Naive thymus-derived CD4-positive, alpha-beta T cell (primary cell): ENCODE measurements at places on chromosomes 2 and 18. TPM values are rescaled to one million over a fixed set of nuclear protein-coding genes. Genes with fewer than 3 reads are reported as not detected.

Gene CNDP1
- 0.19 TPM in 1 of 2 replicates, not detected in the other for total RNA-seq

Gene ASPRV1
- 2.3 TPM for total RNA-seq

Gene SCYGR4
- not detected for total RNA-seq

Gene MAP3K19
- total RNA-seq: not detected

Gene LAMA3
- not detected for total RNA-seq

Gene RUFY4
- 6.6 and 6.8 TPM in 2 replicates for total RNA-seq

Gene PKDCC
- not detected for total RNA-seq

Gene TMEM169
- 5.0 TPM for total RNA-seq

Gene ANKAR
- 17.3 TPM for total RNA-seq

Gene GCG
- not detected for total RNA-seq

- DNase-seq: no peak
These were observed 66.0 kb downstream of the KCTD18 start for GRCh38 chr2:200443916-200444315.

DNA sequence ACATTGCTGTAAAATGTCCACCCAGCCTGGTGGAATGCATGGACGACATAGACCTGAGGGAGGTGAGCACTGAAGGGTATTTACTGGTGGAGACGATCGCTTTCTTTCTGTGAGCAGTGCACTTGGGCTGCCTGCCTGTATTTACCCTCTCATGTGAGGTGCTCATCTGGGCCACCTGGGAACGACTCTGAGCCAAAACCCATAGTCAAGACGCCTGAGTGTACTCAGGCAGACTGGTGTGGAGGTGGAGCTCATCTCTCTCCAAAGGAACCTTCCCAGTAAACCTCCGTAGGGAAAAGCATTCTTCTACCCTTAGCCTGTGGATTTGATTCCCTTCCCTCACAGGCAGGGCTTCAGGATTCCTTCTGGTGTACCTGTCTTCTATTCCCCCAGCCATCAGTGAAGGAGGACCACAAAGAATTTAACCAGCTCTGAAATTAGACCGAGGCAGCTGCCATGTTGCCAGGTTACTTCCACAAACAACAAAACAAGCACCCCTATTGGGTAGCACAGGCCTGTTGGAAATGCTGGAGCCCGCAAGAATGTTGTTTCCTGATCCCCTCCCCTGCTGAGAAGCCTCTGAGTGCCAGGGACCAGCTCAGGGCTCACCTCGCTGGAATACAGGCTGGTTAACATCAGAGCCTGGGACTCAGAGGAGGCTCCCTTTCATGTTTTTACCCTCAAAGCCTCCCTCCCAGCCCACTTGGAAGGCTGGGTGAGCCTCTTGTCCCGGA lies 47.5 kb upstream of the TXNDC2 start:
- no peak for DNase-seq

DNA sequence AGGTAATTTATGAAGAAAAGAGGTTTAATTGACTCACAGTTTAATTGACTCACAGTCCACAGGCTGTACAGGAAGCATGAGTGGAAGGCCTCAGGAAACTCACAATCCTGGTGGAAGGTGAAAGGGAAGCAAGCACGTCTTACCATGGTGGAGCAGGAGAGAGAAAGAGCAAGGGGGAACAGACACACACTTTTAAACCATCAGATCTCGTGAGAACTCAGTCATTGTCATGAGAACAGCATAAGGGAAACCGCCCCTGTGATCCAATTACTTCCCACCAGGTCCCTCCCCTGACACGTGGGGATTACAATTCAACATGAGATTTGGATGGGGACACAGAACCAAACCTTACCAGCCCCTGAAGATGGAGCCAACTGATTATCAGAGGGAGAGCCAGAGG lies 11.2 kb upstream of the PUM2 start:
- DNase-seq: no peak

DNA sequence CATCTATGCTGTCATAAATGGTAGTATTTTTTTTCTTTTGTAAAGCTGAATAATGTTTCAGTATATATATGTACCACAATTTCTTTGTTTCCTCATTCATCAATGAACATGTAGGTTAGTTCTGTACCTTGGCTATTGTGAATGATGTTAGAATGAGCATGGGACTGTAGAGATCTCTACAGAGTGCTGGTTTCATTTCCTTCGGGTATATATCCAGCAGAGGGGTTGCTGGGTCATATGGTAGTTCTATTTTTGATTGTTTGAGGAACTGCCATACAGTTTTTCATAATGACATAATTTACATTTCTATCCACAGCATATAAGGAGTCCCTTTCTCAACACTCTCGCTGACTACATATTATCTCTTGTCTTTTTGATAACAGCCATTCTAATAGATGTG lies 243.5 kb downstream of the CDH7 start:
- no peak for DNase-seq

DNA sequence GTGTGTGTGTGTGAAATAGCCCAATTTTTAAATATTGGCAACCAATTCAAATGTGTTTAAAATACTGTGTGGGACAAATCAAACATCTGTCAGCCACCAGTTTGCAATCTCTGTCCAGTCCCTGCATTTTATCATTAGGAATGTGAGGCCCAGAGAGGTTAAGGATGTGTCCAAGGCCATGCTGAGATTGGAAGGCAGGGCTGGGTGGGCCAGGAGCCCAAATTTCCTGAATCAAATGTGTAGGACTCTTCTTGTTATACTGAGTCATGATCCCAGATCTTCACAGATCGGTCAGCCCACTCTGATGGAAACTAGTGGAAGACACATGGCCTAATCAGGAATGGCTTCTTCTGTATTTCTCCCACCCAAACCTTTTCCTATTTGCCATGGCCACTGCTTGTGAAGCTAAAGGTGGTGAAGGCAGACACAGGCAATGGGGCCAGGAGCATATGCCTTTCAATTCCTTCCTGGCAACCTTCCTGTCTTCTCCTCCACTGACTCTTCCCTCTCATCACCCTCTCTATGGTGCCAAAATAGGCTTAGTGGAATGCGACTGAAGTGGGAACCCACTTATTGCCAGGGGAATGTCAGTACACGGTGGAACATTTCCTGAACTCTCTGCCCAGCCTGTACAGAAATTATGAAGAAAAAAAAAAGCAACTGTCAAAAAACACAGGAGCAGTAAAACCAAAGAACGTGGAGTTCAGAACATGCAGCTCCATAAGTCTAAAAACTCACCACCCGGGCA lies 35.5 kb downstream of the ZEB2 start:
- DNase-seq: no peak

DNA sequence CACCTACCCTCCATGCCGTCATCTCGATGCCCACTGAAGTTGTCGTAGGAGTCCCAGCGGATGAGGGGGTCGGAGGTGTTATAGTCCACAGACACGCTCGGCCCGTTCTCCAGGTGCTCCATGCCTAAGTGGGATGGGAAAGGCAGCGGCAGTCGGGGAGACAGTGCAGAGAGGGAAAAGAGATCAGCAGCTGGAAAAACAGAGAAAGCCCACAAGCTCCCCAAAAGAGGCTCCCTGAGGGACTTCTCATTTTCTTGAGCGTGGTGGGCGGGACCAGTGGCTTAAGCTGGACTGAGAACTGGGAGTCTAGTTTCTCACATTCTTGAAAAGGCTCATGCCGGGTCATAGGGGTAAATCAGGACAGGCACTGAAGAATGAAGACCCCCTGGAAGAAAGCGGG lies 121.9 kb downstream of the TNS1 start:
- DNase-seq: no peak

GRCh38 chr2:167787021-167787420 lies 460.4 kb downstream of the STK39 start:
- DNase-seq: no peak

DNA sequence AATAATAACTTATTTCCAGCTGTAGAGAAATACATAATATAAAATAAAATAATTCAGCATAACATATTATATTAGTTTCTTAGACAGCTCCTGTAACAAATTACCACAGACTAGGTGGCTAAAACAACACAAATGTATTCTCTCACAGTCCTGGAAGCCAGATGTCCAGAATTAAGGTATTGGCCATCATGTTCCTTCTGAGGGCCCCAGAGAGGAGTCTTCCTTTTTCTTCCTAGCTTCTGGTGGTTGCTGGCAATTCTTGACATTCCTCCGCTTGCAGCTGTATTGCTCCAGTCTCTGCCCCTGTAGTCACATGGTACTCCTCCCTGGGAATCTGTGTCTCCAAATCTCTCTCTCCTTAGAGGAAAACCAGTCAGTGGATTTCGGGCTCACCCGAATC lies 146.8 kb downstream of the RBM43 start:
- no peak for DNase-seq

- DNase-seq: no peak
These were observed 547.7 kb upstream of the ZEB2 start for GRCh38 chr2:145067549-145068030.

GRCh38 chr18:59718108-59718463 lies 20.9 kb upstream of the CCBE1 start:
- DNase-seq: no peak

DNA sequence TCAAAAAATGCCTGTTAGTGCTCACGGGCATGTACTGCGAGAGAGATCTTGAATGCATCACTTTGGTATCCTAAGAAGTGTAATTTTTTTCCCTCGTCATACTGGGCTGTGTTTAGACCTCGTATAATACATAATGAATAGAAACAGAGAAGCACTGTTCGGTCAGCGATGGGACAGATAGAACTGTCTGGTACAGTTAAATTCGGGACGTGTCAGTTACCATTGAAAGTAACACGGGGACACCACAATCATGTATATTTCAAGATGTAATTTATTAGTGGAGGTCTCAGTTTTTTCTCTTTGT lies 1.8 kb downstream of the PKP4 start:
- DNase-seq: no peak

DNA sequence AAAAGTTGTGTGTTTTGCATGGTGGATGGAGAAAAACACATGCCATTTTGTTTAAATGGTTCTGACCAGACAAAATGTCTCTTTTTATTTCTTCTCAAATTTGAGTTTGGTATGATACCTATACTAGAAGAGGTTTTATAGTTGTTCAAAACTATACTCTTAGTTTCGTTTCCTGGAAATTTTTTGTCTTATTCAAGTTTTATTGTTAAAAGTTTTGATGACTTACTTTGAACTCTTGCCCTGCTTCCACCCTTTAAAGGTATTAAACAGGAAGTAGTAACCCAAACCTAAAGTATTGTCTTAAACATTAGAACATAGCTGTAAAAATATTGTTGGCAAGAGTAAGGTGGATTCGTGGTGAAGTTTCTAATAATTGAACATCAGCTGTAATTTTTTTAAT lies 98.2 kb downstream of the BABAM2 start:
- no peak for DNase-seq

DNA sequence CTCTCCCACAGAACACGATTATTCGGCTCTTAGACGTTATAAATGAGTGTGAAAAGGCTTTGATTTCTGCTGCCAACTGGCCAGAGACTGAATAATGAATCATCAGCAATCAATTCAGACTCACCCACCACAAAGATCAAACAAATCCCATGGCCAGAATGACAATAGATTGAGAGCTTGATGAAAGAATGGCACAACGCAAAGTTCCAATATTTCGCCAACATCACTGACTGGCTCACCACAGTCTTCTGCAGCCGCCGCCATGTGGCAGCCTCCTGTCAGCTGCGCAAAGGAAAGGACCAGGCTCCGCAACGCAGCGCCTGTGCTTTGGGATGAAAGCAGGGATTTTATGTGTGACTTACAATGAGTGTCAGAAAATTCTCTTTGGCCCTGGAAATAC lies 104.4 kb upstream of the SOX11 start:
- DNase-seq: no peak

GRCh38 chr2:97654791-97655190 lies 8.9 kb downstream of the COX5B start:
- no peak for DNase-seq

GRCh38 chr18:58045242-58046092 lies 1.4 kb downstream of the NEDD4L start:
- DNase-seq: peak; percentile 34

DNA sequence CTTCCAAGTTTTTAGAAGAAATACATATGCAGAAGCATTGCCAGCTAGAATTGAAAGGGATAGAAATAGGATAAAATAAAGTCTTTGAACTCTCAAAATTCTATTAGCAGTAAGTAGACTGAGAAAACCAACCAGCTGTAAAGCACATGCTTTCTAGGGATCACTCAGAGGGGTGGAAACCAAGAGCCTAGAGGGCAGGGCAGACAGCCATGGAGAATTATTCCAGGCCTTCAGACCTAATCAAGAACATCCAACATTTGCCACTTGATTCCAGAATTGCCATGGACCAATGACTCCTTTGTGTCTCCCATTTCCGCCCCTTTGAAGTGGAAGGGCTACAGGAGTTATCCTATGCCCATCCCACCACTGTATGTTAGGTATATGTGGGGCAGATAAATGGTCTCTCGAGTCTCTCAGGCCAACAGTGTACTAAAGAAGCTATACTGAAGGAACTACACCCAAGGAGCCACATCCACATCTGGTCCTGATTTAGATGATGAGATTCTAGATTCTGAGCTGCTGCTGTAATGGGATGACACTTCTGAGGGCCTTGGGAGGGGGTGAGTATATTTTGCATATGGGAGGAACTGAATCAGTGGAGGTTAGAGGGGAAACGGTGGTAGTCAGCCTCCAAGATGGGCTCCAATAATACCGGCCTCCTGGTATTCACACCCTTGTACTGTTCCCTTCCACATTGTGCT lies 4.0 kb downstream of the FARSB start:
- DNase-seq: no peak

GRCh38 chr2:20016346-20016745 lies 3.9 kb upstream of the MATN3 start:
- DNase-seq: no peak

DNA sequence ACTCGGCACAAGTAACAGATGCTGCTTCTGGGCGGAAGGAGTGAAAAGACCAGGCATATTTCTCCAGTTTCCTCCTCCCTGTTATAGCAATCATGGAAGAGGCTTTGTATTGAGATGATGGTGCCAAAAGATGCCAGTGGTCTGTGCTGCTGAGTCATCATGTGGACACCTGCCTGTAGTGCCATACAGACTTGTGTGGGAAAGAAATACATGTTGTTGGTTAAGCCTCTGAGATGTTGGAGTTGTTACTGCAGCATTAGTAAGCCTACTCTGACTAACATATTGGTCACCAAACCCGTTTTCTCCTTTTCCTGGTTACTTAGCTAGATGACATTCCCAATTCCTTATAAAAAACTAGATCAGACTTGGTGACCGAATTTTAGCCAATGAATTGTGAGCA lies 356.9 kb downstream of the ZNF521 start:
- no peak for DNase-seq

DNA sequence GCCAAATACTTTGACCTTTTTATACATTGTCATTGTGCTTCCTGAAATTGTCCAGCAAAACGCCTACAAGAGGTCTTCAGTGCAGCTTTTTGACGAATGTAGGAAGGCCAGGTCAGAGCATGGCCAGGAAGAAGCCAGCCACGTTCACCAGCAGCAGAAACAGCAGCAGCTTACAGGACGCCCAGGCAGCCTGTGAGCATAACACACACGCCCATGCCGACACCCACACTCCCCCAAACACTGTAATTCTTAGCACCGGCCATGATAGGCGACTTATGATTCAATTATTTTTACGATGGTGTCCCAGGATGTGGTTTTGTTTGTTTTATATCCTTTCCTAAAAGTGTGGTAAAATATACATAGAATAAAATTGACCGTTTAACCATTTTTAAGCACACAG lies 249.1 kb upstream of the SALL3 start:
- DNase-seq: no peak
